Endodermal cell (in vitro differentiated cells): ENCODE measurements at places on chromosomes 11 and 22. TPM values are rescaled to one million over a fixed set of nuclear protein-coding genes. Genes with fewer than 3 reads are reported as not detected.

- no peak overlapping the region for H3K4me3 ChIP-seq
- H3K4me1 ChIP-seq: no peaks in the 10 kb centered on the region
- no peak for DNase-seq
Measured at GRCh38 chr11:93547773-93548172, 4.6 kb upstream of the SMCO4 start.

The CD3E gene
- total RNA-seq: 0.20 and 0.29 TPM in 2 replicates

DNA sequence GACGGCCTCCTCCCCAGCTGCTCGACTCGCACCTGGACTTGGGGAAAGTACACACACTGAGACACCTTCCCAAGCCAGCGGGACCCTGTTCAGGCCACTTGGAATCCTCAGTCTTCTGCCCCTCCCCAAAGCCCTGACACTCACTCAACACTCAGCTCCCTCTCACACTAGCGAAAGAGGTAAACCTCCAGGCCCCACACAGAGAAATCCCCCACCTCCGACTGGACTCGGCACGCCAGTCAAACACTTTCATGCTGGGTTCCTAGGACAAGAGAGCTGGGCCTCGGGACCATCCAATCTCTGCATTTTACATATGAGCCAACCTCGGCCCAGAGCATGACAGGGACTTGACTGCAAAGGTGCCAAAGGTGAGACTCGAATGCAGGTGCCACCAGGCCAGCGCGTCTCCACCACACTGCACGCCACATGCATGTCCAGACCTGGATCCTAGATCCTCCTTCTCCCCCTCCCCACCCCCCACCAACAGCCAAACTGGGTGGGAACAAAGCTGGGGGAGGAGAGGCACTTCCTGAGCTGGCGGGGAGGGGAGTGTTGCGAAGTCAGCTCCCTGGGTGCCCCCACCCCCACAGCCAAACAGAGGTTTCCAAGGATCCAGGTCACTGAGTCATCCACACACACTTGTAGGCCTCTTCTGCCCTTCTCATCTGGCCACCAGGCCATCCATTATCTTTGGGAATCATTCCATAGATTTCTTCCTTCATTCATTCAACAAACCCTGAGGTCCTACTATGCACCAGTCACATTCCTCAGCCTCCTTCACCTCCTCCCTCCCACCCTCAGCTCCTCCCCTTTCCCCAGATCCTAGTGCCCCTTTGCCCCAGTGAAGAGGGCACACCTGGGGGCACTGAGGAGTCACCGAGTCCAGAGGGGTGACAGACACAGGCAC, 10.7 kb upstream of the CD5 start:
- no peaks in the 10 kb centered on the region for H3K4me1 ChIP-seq
- H3K36me3 ChIP-seq: no peaks in the 10 kb centered on the region

- H3K36me3 ChIP-seq: no peaks in the 10 kb centered on the region
- H3K27ac ChIP-seq: no peak overlapping the region
- no peak overlapping the region for H3K4me3 ChIP-seq
- no peaks in the 10 kb centered on the region for H3K27me3 ChIP-seq
- no peak for DNase-seq
Measured at GRCh38 chr11:77999446-78000030, 5.1 kb upstream of the INTS4 start.

The IGLL5 gene
- total RNA-seq: not detected in 3 replicates

The OR51B4 gene
- not detected in 3 replicates for total RNA-seq

DNA sequence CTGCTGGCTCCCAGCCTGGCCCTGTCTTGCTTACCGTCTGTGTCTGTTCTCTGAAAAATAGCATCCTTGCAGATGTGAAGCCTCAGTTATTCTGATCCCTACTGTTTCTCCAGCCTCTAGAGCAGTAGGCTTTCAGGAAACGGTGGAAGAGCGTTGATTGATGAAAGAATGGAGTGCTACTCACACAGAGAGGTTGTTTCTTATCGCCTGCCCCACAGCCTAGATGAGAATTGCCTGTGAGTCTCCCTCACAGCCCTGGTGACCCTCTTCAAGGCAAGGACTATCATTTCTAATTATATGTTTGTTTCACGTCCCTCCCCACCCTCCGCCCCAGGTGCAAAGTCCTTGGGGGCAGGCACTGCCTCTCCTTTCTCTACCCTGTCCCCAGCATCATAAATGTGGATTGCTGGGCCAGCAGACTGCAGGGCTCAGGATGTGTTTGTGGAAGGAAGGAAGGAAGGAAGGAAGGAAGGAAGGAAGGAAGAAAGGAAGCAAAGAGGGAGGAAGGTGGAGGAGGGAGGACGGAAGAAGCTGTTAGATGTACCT, 575.3 kb upstream of the B3GAT1 start:
- no peak overlapping the region for H3K4me3 ChIP-seq
- no peaks in the 10 kb centered on the region for H3K4me1 ChIP-seq
- DNase-seq: no peak
- H3K27ac ChIP-seq: no peak overlapping the region
- no peaks in the 10 kb centered on the region for H3K27me3 ChIP-seq

The MRGPRF gene
- 3.3 and 4.7 TPM in 2 replicates for total RNA-seq

DNA sequence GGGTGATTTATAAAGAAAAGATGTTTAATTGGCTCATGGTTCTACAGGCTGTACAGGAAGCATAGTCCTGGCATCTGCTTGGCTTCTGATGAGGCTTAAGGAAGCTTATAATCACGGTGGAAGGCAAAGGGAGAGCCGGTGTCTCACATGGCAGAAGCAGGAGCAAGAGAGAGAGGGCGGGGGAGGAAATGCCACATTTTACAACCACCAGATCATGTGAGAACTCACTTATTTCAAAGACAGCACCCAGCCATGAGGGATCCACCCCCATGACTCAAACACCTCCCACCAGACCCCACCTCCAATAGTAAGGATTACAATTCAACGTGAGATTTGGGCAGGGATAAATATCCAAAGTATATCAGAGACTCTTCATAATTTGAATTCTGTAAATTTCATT, 200.7 kb downstream of the MSANTD4 start:
- H3K27me3 ChIP-seq: no peaks in the 10 kb centered on the region
- no peak overlapping the region for H3K27ac ChIP-seq
- H3K4me1 ChIP-seq: no peaks in the 10 kb centered on the region
- H3K4me3 ChIP-seq: no peak overlapping the region
- peak; percentile 67 for DNase-seq

The APLNR gene
- total RNA-seq: 3.5 and 4.2 TPM in 2 replicates

DNA sequence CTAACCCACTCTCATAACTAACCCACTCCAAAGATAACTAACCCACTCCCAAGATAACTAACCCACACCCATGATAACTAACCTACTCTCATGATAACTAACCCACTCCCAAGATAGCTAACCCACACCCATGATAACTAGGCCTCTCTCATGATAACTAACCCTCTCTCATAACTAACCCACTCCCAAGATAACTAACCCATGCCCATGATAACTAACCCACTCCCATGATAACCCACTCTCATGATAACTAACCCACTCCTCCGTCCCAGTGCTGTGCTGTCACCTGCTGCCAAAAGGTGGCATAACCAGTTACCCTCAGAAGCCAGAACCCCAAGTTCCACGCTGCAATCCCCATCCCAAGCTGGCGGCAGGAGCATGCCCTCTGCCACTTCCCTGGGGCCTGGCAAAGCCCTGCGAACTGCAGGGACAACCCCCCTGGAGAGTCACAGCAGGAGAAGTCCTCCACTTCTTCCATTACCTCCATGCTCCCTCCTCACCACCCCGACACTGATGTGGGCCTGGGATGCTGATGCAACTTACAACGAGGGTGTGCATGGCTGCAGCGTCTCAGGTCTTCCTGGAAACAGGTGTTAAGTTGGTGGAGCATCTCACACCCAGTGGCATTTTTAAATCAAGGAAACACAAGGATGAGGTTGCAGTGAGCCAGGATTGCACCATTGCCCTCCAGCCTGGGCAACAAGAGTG, 30.8 kb upstream of the CELSR1 start:
- no peaks in the 10 kb centered on the region for H3K36me3 ChIP-seq
- no peaks in the 10 kb centered on the region for H3K4me1 ChIP-seq
- no peak for DNase-seq
- H3K4me3 ChIP-seq: no peak overlapping the region
- no peak overlapping the region for H3K27ac ChIP-seq
- no peaks in the 10 kb centered on the region for H3K27me3 ChIP-seq

The TRPC6 gene
- 1.1 to 1.7 TPM (median 1.2 TPM) in 3 replicates for total RNA-seq

The LAYN gene
- 1.0 to 1.5 TPM (median 1.3 TPM) in 3 replicates for total RNA-seq

- H3K27ac ChIP-seq: no peak overlapping the region
- H3K36me3 ChIP-seq: no peaks in the 10 kb centered on the region
- peaks cover 20% of the 10 kb centered on the region for H3K4me1 ChIP-seq
- peak; percentile 35 for DNase-seq
Measured at GRCh38 chr11:2517386-2518064, 72.7 kb downstream of the KCNQ1 start.

DNA sequence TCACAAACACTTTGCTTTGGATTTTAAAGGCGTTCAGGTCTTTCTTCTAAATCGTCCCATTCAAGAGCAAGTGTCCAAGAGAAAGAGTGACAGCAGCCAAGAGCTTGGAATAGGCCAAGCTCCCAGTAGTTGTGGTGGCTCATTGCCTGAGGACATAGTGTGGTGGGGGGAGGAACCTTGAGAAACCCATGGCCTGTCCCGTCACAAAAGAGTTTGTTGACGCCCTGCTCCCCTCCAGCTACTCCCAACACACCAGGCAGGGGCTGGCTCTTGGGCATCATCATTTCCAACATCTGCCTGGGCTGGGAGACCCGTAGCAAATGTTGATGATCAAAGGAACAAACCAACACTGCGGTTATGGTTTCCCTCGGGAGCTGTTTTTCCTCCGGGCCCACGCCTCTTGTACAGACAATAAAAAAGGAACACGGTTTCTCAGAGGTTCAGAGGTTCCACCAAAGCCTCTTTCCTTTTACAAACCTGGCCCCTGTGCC, 20.8 kb downstream of the FADS3 start:
- DNase-seq: no peak
- H3K27ac ChIP-seq: peak overlapping the region; percentile 67
- no peak overlapping the region for H3K4me3 ChIP-seq
- H3K27me3 ChIP-seq: peaks cover 13% of the 10 kb centered on the region

DNA sequence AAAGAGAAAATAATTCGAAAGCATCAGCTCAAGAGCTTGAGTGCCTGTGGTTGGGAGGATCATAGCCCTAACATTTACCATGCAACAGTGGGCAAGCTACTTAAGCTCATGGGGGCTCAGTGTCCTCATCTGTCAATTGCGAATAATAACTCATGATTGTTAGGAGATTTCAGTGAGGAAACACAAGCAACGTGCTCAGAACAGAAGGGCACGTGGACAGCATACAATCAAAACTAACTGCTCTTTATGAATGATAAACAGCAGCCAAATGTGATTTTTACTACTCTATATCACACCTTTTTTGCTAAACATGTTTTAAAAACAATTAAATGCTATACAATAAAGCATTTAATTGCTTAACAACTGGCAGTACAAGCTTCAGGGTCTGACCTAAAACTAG, 310.1 kb upstream of the NARS2 start:
- H3K4me1 ChIP-seq: no peaks in the 10 kb centered on the region
- no peak for DNase-seq
- no peak overlapping the region for H3K4me3 ChIP-seq
- H3K27me3 ChIP-seq: no peaks in the 10 kb centered on the region
- H3K36me3 ChIP-seq: peaks cover 21% of the 10 kb centered on the region
- H3K27ac ChIP-seq: no peak overlapping the region

GRCh38 chr11:78770931-78771330, 196.3 kb upstream of the NARS2 start:
- H3K27me3 ChIP-seq: no peaks in the 10 kb centered on the region
- H3K4me1 ChIP-seq: no peaks in the 10 kb centered on the region
- no peak overlapping the region for H3K27ac ChIP-seq
- peaks cover 4% of the 10 kb centered on the region for H3K36me3 ChIP-seq
- DNase-seq: no peak
- no peak overlapping the region for H3K4me3 ChIP-seq

DNA sequence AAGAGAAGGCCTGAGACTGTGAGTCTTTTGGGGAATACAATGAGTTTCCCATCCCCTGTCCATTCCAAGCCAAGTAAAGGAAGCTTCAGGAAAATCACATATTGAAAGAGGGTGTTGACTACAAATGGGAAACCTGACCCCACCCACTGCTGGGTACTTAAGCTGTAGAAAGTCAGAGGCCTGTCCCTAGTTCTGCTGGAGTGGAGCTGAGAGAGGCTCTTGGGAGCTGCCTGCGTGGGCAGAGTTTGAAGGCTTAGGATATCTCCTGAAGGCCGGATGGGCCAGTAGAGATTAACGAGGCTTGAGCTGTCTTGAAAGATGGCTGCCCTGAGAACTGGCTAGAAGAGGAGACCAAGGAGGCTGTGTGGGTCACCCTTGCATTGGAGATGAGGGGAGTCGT, 176.2 kb upstream of the NECTIN1 start:
- no peaks in the 10 kb centered on the region for H3K27me3 ChIP-seq
- no peaks in the 10 kb centered on the region for H3K36me3 ChIP-seq
- H3K4me1 ChIP-seq: peaks cover 26% of the 10 kb centered on the region
- no peak overlapping the region for H3K4me3 ChIP-seq
- no peak for DNase-seq

DNA sequence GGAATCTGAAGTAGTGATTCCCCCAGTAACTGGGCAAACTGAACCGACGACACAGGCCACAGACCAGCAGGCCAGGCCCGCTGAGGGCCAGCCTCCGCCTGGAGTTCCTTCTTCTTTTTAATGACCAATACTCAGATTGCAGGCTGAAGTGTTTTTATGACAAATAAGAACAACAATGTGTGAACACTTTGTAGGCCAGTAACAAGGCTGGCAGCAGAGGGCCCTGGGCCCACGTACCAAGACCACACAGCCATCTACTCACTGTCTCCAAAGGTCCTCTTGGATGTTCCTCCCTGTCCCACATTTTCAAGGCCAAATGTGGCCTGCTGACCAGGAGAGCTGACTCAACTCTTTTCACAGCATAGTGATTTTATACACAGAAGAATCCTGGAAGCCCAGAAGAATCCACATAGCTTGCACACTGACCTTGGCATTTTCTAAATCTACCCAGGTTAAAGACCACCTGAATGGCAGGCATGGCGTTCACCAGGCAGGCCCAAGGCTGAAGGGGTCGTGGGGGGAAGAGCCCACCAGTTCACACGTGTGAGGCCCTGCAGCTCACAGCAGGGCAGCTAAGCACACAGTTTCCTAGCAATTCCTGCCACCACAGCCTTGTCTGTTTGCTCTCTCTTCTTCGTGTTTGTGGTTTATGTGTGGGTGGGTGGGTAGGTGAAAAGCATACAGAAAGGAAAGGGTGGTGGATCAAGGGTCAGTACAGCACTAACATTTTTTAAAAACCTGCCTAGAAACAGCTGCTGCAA, 13.3 kb downstream of the SMCO4 start:
- no peaks in the 10 kb centered on the region for H3K36me3 ChIP-seq
- no peaks in the 10 kb centered on the region for H3K27me3 ChIP-seq
- H3K4me1 ChIP-seq: peaks cover 6% of the 10 kb centered on the region
- DNase-seq: no peak

The RAB38 gene
- total RNA-seq: 12.3 and 13.3 TPM in 2 replicates

GRCh38 chr11:28343304-28344233, 235.4 kb downstream of the METTL15 start:
- no peak overlapping the region for H3K4me3 ChIP-seq
- peak; percentile 45 for DNase-seq
- H3K27ac ChIP-seq: no peak overlapping the region

DNA sequence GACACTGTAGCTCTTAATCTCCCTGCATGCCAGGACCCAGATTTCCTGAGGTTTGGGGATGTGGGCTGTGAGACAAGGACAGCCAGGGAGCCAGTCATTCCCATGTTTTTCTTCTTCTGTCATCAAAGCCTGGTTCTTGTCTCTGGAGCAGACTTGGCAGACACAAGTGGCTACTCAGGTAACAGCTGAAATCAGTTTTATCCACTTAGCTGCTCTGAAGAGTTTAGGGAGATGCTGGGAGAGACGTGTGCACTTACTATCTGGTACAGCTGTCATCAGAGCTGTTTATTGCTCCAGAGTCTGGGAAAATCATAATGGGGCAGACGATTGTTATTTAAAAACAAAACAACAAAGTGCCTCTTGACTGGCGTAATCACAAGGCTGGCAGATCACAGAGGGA, 56.6 kb downstream of the CSNK2A3 start:
- no peaks in the 10 kb centered on the region for H3K36me3 ChIP-seq
- no peak overlapping the region for H3K4me3 ChIP-seq
- DNase-seq: no peak
- no peak overlapping the region for H3K27ac ChIP-seq
- H3K27me3 ChIP-seq: no peaks in the 10 kb centered on the region
